Pancreas (tissue), 10 donors: ENCODE measurements at places on chromosomes 4 and X. TPM values are rescaled to one million over a fixed set of nuclear protein-coding genes. Genes with fewer than 3 reads are reported as not detected.

DNA sequence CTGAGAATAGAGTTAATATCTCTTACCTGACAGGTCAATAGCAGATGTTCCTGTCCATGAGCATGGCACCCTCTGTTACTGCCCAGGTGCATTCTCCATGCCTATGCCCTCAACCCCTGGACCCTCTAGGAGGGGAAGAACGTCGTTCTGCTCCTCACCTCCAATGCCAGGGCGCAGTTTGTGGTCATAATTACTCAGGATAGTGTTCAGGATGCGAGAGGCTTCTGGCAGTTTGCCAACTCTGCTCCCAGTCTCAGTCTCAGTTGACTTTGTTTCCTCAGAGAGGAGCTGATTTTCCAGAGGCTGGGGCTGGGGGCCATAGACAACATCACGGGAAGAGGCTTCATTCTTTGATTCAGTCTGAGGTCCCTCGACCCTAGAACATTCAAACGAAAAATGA is 4.4 kb downstream of the GABRE start:
- no peak for DNase-seq
- no peak overlapping the region for H3K4me3 ChIP-seq
- no peaks in the 10 kb centered on the region for H3K36me3 ChIP-seq

DNA sequence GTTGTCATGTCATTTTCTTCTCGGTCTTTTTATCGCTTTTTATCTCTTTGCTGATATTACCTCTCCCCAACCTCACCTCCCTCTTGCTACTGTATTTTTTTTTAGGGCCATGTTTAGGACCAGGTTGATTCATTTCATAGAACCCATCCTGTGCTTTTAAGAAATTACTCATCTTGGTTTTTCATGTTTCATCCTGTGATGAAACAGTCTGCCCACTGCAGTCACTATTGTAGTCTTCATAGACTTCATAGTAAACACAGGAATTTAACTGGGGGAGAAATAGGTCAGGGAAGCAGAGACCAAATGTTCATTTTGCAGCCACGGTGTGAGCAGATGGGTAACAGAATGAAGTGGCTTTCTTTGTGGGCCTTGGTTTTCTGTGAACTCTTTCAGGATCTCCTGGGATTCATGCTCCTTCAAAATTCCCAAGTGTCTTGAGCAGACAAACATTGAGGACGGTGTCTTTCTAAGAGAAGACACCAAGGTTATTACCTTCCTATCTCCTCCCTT is 161.8 kb downstream of the NAA11 start:
- no peaks in the 10 kb centered on the region for H3K4me1 ChIP-seq
- H3K36me3 ChIP-seq, result no peaks in the 10 kb centered on the region
- no peak overlapping the region for H3K27ac ChIP-seq
- no peak for DNase-seq
- H3K4me3 ChIP-seq, result no peak overlapping the region

DNA sequence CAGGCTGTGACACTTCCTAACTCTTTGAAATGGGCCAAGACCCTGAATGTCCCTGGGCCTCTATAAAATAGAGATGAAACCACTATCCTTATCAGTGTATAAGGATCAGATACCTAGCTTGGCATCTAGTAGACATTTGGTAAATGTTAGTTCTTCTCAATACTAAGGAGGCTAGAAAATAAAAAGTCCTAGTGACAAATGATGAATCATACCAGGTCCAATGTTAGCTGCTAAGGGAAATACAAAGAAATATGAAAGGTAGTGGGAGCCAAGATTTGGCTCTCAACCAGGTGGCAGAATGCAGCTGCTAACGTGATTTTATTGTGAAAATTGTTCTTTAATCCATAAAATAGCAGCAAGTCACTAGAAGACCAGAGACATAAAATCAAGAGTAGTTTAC is 19.8 kb upstream of the PPARGC1A start:
- H3K27ac ChIP-seq, result no peak overlapping the region
- no peaks in the 10 kb centered on the region for H3K36me3 ChIP-seq
- DNase-seq, result no peak
- H3K4me1 ChIP-seq, result no peaks in the 10 kb centered on the region

CLDN22 gene
- total RNA-seq, result not detected

GRCh38 chrX:119189595-119189994 is 46.5 kb upstream of the PGRMC1 start:
- H3K27ac ChIP-seq, result no peak overlapping the region
- H3K4me1 ChIP-seq, result no peaks in the 10 kb centered on the region
- DNase-seq, result no peak
- H3K4me3 ChIP-seq, result no peak overlapping the region
- no peaks in the 10 kb centered on the region for H3K27me3 ChIP-seq

DNA sequence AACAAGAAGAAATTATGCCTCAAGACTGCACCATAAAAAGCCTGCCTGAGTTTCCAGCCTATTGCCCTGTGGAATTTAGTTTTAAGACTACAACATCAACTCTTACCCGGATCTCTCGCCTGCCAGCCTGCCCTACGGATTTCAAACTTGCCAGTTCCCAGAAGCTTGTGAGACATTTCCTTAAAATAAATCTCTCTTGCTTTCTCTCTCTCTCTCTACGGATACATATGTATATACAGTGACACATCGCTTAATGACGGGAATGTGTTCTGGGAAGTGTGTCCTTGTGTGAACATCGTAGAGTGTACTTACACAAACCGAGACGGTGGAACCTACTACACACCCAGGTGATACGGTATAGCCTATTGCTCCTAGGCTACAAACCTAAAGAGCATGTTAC is 79.5 kb downstream of the CLNK start:
- no peaks in the 10 kb centered on the region for H3K27me3 ChIP-seq
- no peaks in the 10 kb centered on the region for H3K36me3 ChIP-seq
- H3K27ac ChIP-seq, result no peak overlapping the region
- no peak overlapping the region for H3K4me3 ChIP-seq

GRCh38 chr4:4985844-4986243 is 33.4 kb downstream of the CYTL1 start:
- no peaks in the 10 kb centered on the region for H3K4me1 ChIP-seq
- H3K27me3 ChIP-seq, result no peaks in the 10 kb centered on the region
- no peak overlapping the region for H3K4me3 ChIP-seq
- no peak for DNase-seq

DNA sequence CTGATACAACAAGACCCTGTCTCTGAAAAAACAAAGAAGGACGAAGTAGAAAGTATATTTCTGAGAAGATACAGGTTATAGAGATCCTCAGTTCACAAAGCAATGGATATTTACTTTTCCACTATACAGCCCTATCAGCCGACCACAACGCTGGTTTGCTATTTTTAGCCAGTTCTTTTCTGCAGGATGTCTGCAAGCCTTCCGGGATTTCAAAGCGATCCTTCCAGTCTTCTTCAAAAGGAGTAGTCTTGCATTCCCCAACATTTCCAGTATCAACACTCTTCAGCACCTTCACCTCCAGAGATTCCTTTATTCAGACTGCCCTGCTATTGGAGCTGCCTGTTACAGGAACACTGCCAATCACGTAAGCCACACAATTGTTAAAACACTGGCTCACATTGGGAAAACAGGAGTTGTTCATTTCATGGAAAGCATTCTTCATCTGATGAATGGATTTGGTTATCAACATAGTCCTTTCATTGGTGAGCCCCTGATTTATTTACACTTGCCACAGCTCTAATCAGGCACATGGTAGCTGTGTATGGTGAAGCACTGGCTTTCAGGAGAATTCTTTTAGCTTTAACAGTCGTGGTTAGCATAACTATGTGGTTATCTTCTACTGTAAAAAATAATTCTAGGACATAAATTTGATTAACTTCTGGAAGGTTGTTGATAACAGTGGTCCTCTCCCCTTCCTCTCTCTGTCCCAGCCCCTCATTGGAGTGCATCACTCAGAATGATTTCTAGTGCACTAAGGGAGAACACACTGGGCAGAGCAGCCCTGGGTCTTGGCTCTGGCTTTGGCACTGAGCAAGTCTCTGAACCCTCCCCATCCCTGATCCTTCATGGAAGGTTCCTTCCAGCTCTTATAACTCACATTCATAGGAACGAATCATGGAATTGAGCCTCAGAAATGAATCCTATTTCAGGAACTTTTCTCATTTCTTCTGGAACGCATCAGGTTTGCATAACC is 109.9 kb upstream of the SORBS2 start:
- H3K4me3 ChIP-seq, result no peak overlapping the region
- no peaks in the 10 kb centered on the region for H3K27me3 ChIP-seq
- no peaks in the 10 kb centered on the region for H3K4me1 ChIP-seq
- DNase-seq, result no peak

- no peaks in the 10 kb centered on the region for H3K4me1 ChIP-seq
- H3K27me3 ChIP-seq, result no peaks in the 10 kb centered on the region
- H3K36me3 ChIP-seq, result no peaks in the 10 kb centered on the region
- H3K27ac ChIP-seq, result no peak overlapping the region
- DNase-seq, result no peak
These were observed 738.4 kb downstream of the PCDH18 start for GRCh38 chr4:136793848-136794247.

- H3K27ac ChIP-seq, result no peak overlapping the region
- no peaks in the 10 kb centered on the region for H3K27me3 ChIP-seq
- peak; percentile 77 for DNase-seq
- H3K4me3 ChIP-seq, result no peak overlapping the region
- H3K36me3 ChIP-seq, result no peaks in the 10 kb centered on the region
- no peaks in the 10 kb centered on the region for H3K4me1 ChIP-seq
These were observed 12.3 kb upstream of the SYTL5 start for GRCh38 chrX:37993837-37994619.

- no peaks in the 10 kb centered on the region for H3K4me1 ChIP-seq
- no peak for DNase-seq
- no peaks in the 10 kb centered on the region for H3K27me3 ChIP-seq
- H3K36me3 ChIP-seq, result no peaks in the 10 kb centered on the region
- H3K4me3 ChIP-seq, result no peak overlapping the region
These were observed 145.2 kb upstream of the MAB21L2 start for GRCh38 chr4:150436598-150437370.

- H3K4me3 ChIP-seq, result no peak overlapping the region
- DNase-seq, result no peak
- H3K36me3 ChIP-seq, result no peaks in the 10 kb centered on the region
- no peak overlapping the region for H3K27ac ChIP-seq
- H3K4me1 ChIP-seq, result no peaks in the 10 kb centered on the region
These were observed 1.3 kb downstream of the SPATA18 start for GRCh38 chr4:52052475-52052780.

IL1RAPL2 gene
- total RNA-seq, result not detected

- no peak overlapping the region for H3K27ac ChIP-seq
- H3K4me1 ChIP-seq, result peaks cover 3% of the 10 kb centered on the region
- peak overlapping the region; percentile 57 for H3K4me3 ChIP-seq
- H3K27me3 ChIP-seq, result no peaks in the 10 kb centered on the region
These were observed 1.0 kb downstream of the ACSL1 start for GRCh38 chr4:184824776-184825084.

RAB9B gene
- total RNA-seq, result 0.95 TPM

USP17L10 gene
- total RNA-seq, result not detected

DNA sequence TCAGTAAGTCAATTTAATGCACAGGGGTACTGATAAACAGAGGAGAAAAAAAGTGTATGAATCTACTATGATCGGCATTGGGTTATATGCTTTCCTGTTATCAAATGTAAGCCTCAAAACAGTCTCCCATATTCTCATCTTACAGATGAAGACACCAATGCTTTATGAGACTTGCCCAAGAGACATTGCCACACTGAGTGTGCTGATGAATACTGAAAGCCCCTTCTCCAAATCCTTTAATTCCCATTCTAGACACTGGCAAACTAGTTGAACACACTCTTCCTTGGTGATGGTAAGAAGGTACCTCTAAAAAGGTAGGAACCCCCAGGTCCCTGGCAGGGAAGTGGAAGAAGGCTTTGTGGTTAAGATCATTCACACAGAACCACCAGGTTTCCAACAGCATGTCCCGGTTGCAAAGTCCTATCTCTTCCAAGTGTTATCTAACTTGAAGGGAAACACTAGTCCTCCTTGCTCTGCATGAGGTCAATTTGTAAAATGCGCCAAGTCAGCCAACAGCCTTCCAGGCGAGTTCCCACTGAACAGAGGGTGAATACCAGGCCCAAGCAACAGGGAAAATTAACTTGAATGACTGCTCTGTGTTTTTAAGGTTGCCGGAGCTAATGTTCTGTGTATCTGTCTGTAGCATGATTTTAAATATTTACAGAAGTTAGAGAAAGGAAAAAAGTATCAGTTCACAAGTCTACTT is 5.1 kb downstream of the SETD7 start:
- peaks cover 9% of the 10 kb centered on the region for H3K36me3 ChIP-seq
- H3K4me3 ChIP-seq, result no peak overlapping the region
- no peaks in the 10 kb centered on the region for H3K27me3 ChIP-seq
- DNase-seq, result no peak
- peaks cover 14% of the 10 kb centered on the region for H3K4me1 ChIP-seq
- peak overlapping the region; percentile 1 for H3K27ac ChIP-seq

CCNA2 gene
- total RNA-seq, result 0.47 TPM

- no peak overlapping the region for H3K4me3 ChIP-seq
- DNase-seq, result no peak
- H3K36me3 ChIP-seq, result no peaks in the 10 kb centered on the region
These were observed 183.2 kb upstream of the PUDP start for GRCh38 chrX:7330971-7331746.

GRCh38 chrX:136731207-136731782 is 49.4 kb downstream of the ARHGEF6 start:
- H3K36me3 ChIP-seq, result no peaks in the 10 kb centered on the region
- no peak for DNase-seq
- no peak overlapping the region for H3K4me3 ChIP-seq
- H3K4me1 ChIP-seq, result no peaks in the 10 kb centered on the region

CNKSR2 gene
- 3.7 TPM for total RNA-seq

XKRX gene
- total RNA-seq, result 0.05 TPM

SULT1E1 gene
- not detected for total RNA-seq

DNA sequence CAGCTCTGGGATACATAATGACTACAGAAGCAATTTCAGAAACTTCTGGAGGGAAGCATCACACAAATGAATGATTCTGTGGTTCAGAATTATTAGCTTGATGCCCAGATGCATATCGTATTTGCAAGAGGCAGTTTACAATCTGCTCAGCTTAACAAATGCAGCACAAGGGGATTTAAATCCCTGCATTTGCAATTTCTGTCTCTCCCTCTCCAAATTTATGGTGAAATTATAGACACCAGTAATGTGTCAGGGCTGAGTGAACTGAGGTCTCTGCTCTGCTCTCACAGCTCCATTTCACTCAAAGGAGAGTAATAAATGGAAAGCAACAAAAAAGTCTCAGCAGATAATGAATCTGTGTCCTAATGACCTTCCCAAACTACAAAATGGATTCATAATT is 80.2 kb downstream of the TMEM156 start:
- H3K4me3 ChIP-seq, result no peak overlapping the region
- H3K27me3 ChIP-seq, result no peaks in the 10 kb centered on the region
- H3K27ac ChIP-seq, result no peak overlapping the region
- no peaks in the 10 kb centered on the region for H3K4me1 ChIP-seq
- no peak for DNase-seq

- H3K27ac ChIP-seq, result no peak overlapping the region
- no peaks in the 10 kb centered on the region for H3K36me3 ChIP-seq
These were observed 146.3 kb upstream of the ATP6AP2 start for GRCh38 chrX:40434443-40434842.

DNA sequence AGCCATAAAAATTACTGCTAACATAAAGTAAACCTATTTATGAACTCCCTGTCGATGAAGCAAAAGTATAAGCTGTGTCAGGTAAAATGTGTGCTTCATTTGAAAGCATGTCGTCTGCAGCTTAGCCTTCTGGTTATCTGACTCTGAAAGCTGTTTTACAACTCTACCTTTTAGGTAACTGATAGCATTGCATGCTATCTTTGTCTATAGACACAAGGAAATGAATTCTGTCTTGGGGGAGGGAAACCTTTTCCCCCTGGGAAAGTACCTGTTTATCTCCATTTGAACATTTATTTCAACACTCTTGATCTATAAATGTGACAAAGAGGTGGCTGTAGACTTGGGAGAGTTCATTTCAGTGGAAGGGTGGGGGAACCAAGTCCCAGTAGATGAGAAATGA is 51.4 kb downstream of the RAB40A start:
- no peaks in the 10 kb centered on the region for H3K4me1 ChIP-seq
- DNase-seq, result no peak
- H3K27me3 ChIP-seq, result peaks cover 14% of the 10 kb centered on the region
- no peak overlapping the region for H3K27ac ChIP-seq
- no peaks in the 10 kb centered on the region for H3K36me3 ChIP-seq

CLDN24 gene
- total RNA-seq, result not detected
